ENCODE measurements at places on chromosomes 4 and X.

DNA sequence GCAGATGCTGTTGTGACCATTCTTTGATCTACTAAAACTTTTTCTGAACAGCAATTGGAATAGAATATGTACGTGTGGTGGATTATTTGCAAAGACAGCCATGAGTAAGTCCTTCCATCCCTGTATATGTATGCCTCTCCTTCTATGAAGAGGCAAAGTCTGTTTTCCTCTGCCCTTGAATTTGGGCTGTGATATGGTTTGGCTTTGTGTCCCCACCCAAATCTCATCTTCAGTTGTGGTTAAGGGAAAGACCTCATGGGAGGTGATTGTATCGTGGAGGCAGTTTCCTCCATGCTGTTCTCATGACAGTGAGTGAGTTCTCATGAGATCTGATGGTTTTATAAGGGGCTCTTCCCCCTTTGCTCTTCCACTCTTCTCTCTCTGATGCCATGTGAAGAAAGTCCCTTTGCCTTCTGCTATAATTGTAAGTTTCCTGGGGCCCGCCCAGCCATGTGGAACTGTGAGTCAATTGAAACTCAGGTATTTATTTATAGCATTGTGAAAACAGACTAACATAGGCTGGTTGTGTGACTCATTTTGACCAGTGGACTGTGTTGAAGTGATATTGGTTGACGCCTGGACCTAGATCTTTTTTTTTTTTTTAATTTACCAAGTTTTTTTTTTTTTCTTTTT, 108.3 kb upstream of the CAMK2D start:
- DNase-seq = no peak

GRCh38 chr4:60744767-60745166, 455.4 kb upstream of the ADGRL3 start:
- DNase-seq = no peak

GRCh38 chr4:24702281-24702680, 93.1 kb upstream of the SOD3 start:
- DNase-seq = no peak

DNA sequence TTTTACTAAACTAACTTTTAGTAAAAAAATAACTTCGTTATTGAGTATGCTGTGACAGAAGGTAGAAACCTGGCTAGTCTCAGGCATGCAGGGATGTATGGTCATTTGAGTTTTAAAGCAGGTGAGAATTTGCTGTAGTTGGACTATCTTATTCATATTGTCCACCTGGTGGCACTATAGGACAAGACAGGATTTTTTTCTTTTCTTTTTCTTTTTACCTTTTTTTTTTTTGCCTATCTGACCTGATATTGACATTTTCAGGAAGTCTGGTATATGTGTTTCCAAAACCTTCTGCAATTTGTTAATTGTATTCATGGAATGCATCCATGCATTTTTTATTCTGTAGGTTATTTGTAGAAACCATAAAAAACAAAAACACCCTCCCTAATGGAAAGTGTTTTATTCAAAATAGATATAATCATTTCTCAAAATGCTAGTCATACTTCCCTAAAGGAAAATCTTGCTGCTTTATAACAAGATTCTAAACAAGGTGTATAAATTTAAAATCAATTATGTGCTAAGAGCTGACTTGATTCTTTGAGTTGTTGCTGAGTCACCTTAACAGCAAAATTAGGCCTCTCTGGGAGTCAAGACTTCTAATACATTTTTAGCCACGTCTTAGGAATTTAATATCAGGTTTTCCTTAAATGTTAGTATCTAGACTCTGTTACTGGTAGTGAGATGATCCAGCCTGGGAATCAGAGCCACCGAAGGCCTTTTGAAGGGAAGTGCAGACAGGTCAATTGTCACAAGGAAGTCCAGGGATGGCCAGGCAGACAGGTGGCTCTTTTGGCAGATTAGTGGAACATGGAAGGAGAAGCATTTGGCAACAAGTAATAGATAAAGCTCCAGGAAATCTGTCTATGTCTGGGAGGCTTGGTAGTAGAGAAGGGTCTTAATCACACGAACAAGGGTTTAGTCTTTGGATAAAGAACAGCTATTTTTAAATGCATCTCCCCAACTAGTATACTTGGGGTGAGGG, 201.3 kb upstream of the GNPDA2 start:
- DNase-seq = no peak

DNA sequence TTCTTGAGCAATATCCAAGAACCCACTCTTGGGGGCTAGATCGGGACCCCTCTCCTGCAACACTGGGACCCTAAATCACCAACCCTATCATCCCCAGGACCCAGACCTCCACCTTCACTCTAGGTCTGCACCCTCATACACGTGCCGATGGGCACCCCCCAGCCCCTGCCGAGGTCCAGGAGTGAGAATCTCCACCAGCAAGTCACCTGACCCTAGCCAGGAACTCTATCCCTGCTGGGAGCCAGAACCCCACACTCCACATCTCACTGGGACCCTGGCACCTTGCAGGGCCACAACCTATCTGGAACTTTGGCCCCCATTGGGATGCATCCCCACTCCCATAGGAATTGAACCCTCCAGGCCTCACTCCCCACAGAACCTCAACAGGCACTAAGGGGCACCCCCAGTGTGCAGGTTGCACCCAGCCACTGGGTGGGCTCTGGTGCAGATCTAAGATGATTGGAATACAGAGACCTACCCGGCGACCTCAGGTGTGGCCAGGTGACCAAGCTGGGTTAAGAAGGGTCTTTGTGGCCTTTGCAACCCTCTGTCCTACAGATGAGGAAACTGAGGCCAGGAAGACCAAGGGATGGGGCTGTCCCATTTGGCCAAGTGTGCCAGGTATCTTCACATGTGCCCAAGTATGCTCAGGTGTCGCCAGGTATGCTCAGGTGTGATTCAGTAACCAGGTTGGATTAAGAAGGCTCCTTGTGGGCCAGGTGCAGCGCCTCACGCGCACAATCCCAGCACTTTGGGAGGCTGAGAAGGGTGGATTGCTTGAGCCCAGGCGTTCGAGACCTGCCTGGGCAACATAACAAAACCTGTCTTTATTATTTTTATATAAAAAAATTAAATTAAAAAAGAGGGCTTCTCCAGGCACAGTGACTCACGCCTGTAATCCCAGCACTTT, 3.1 kb upstream of the DHRSX start:
- DNase-seq = no peak

GRCh38 chr4:111494971-111495370, 650.3 kb upstream of the FAM241A start:
- no peak for DNase-seq

- no peak for DNase-seq
Measured at GRCh38 chr4:91319556-91320268, 984.1 kb upstream of the GRID2 start.

GRCh38 chr4:54852602-54853001, 194.8 kb downstream of the KIT start:
- no peak for DNase-seq

DNA sequence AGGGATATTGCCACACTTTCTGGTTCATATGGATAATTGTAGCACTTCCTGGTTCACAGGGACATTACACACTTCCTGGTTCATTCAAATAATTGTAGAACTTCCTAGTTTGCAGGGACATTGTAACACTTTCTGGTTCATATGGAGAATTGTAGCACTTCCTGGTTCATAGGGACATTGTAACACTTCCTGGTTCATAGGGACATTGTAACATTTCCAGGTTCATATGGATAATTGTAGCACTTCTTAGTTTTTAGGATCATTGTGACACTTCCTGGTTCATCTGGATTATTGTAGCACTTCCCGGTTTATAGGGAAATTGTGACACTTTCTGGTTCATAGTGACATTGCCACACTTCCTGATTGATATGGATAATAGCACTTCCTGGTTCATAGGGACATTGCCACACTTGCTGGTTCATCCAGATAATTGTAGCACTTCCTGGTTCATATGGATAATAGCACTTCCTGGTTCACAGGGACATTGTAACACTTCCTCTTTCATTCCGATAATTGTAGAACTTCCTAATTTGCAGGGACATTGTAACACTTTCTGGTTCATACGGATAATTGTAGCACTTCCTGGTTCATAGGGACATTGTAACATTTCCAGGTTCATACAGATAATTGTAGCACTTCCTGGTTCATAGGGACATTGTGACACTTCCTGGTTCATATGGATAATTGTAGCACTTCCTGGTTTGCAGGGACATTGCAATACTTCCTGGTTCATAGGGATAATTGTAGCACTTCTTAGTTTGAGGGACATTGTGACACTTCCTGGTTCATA, 59.2 kb upstream of the CD99 start:
- no peak for DNase-seq

DNA sequence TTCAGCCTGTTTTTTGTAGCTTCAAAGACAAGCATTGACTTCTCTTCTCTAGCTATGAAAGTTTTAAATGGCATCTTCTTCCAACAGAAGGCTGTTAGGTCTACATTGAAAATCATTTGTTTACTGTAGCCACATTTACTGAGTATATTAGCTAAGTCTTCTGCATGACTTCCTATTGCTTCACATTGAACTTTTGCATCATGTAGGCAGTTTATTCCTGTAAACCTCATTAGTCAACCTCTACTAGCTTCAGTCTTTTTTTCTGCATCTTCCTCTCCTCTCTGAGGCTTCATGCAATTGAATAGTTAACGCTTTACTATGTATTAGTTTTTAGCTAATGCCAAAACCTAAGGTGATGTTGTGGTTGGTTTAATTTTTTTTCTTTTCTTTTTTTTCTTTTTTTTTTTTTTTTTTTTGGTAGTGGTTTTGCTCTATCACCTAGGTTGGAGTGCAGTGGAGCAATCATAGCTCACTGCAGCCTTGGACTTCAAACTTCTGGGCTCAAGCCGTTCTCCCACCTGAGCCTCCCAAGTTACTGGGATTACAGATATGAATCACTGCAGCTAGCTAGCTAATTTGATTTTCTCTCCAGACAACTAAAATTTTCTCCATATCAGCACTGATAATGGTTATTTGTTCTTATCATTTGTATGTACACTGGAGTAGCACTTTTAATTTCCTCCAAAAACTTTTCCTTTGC, 3.4 kb downstream of the UGT2A3 start:
- no peak for DNase-seq

DNA sequence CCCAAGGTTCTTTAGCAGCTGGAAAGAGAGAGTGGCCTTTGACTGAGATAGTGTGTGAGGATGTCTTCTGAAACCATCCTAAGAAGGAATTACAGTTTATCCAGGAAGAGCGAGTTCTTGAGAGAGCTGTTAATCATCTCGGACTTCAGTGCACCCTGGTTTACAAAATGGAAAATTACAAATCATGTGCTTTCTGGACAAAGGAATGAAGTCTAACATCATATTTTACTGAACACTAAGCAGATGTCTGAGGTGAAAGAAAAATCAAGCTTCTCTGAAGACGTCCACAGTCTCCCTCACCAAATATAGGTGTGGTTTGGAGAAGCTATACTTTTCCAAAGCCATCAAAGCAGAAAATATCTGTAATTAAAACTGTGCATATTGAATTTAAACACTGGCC, 30.8 kb upstream of the CYP2U1 start:
- DNase-seq = no peak

GRCh38 chrX:110331444-110332030, 13.7 kb upstream of the AMMECR1 start:
- DNase-seq = no peak

GRCh38 chr4:86556791-86557415, 37.2 kb upstream of the PTPN13 start:
- no peak for DNase-seq

- no peak for DNase-seq
Measured at GRCh38 chr4:112213091-112213490, 18.5 kb upstream of the AP1AR start.

- DNase-seq = no peak
Measured at GRCh38 chrX:12716574-12716973, 74.6 kb upstream of the PRPS2 start.

DNA sequence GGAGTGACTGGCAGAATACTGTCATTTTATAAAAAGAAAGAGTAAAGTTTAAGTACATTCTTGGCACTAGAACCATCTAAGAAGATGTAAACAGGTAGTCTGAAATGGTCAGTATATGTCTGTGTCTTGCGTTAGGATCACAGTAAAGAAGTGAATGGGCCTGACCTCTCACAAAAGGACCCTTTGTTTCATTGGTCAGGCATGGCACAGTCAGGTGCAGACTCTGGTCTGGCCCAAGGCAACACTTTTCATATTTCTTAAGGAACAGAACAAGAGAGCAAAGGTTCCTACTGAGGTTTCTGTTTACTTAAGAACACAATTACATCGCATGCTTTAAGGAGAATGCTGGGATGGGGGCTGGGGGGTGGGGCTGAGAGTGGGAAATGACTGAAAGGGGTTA, 48.1 kb downstream of the RPGR start:
- no peak for DNase-seq

- DNase-seq = no peak
Measured at GRCh38 chr4:7167706-7168105, 24.6 kb upstream of the SORCS2 start.

- no peak for DNase-seq
Measured at GRCh38 chr4:171130256-171130801, 682.9 kb upstream of the GALNTL6 start.

DNA sequence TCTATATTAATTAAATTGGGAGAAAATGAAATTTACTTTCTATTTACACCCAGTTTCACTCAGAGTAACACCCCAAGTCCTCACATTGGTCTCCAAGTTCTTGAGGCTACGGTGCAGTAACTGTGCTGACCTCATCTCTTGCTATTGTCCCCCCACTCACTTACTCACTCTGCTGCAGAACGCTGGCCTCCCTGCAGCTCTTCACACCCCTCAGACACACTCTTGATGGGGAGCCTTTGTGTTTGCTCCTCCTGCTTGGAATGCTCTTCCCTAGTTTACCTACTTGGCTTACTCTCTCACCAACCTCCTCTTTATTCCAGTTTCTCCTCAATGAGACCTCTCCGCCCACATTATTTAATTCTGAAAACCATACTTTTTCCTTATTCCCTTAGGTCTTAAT, 22.2 kb upstream of the SPARCL1 start:
- DNase-seq = no peak

Data from activated T-helper 1 cell treated with Interleukin-2 at 50 U/mL for 16 hours (primary cell).